ENCODE measurements at places on chromosomes 12 and 14.

DNA sequence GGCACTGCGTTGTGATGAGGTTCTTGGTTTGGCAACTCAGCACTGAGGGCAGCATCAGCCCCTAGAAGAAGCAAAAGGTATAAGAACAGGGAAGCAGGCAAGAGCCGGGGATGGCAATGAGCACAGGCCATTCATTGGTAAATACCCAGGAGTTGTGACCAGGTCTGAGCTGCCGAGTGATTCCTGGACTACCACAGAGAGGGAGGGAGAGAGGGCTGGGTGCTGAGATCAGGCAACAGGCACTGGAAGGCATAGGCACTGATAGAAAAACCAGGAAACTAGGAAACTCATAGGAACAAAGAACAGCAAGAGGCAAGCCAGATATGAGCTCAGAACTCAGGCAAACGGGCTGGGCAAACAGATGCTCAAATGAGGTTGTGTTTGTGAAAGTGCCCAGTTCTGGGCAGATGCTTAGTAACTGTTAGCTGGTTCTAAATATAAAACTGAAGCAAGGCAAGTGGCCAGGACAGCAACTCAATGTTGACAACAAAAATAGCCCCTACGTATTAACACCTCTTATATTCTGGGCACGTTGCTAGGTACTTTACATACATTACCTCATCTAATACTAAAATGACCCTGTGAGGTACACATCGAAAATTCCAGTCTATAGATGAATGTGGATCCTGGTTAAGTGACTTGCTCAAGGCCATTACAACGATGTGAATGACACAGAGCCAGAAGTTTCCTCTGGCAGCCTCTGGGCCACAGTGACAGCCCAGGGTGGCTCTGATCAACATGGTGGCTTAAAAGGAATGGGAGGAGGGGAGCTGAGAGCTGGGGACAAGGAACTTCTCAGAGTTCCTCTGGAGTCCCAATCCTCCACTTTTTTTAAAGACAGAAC lies 121.1 kb downstream of the PRMT8 start:
- no peak for DNase-seq

DNA sequence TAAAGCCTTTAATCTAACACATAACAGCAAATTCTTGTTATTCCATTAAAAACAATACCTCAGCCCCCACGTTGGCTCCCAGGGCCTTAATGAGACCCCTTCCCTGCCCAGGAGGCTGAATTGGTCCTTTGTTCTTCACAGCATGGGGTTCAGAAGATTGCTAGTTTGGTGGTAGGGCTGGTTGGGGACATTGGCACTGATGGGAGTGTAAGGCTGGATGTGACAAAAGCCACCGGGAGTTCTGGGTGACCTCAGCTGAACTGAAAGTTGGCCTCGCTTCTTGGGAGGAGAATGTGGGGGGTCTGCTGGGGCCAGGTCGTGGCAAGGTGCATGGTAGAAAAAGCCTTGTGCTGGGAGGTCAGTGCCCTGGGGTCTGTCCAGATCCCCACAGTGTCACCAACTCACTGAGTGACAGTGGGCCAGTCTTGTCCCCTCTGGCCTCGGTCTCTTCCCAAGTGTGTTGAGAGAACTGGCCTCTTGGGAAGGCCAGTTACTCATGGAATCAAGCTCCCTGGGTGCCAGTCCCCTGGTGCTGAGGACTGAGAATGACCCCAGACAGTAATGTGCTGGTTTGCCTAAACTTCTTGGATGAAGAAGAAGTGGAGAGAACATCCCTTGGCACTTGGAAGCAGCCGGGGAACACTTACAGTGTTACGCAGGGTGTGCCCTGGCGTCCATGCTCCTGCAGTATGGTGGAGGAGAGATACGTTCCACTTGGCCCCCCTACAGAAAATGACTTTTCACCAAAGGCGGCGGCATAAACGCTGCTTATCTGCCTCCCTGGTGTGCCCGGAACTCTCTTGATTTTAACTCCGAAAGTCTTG lies 283.7 kb upstream of the RTL1 start:
- no peak for DNase-seq

GRCh38 chr12:32901553-32901952 lies 5.0 kb upstream of the PKP2 start:
- no peak for DNase-seq

DNA sequence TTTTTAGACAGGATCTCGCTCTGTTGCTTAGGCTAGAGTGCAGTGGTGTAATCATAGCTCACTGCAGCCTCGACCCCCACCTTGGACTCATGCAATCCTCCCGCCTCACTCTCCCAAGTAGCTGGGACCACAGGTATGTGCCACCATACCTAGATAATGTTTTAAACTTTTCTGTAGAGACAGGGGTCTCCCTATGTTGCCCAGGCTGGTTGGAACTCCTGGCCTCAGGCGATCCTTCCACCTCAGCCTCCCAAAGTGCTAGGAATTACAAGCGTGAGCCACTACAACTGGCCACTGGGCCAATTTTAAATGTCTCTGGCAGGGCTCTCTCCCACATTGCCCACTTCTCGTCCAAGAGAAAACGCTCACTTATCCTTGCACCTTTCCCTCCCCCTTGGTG lies 66.5 kb upstream of the DACT1 start:
- peak; percentile 40 for DNase-seq

- no peak for DNase-seq
Measured at GRCh38 chr12:122062832-122063693, 15.5 kb upstream of the MLXIP start.

- DNase-seq, result no peak
Measured at GRCh38 chr14:75568791-75569190, 9.6 kb upstream of the FLVCR2 start.

DNA sequence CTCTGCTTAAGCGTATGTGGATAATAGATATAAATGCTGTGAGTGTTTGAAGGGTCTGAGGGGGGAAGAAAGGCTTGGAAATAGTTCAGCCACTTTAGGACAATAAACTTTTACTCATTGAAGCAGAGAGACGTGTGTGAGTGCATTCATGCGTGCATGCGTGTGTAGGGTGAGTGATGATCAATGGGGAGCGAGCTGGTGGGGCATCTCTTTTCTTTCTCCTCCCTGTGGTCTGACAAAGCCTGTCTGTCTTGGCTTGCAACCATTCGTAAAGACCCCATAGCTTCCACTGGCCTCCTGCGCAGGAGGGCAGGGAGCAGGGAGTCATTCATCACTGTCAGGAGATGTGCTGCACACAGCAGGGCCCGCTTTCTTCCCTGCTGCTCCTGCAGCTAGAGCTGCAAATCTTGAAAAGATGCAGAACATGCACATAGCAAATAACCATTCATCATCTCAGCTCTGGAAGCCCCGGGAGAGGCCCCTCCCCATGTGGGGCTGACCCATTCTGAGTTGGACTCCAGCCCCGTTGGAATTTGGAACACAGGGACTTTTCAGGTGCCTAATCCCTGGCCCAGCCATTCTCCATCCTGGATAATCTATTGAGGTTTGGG lies 223.2 kb downstream of the PPM1H start:
- no peak for DNase-seq

DNA sequence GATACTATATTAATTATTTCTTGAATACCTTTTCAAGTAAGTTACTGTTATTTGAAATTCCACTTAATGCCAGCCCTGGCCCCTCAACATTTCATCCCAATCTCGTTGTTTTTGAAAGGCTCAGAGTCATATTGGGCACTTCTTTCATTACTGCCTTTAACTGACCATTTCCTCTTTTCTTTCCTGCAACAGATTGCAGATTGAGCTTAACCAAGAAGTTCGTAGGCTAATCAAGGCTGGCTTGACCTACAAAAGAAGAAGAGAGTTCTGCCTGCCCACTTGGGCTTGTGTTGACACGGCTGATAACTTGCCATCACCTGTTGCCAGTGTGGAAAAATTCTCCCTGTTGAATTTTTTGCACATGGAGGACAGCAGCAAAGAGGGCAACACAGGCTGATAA lies 91.0 kb downstream of the FLRT2 start:
- no peak for DNase-seq

GRCh38 chr14:24664366-24664765 lies 30.4 kb upstream of the GZMB start:
- DNase-seq, result peak; percentile 57

GRCh38 chr12:70059373-70059772 lies 183.9 kb upstream of the CNOT2 start:
- no peak for DNase-seq

- DNase-seq, result no peak
Measured at GRCh38 chr12:92062539-92063493, 82.8 kb downstream of the BTG1 start.

DNA sequence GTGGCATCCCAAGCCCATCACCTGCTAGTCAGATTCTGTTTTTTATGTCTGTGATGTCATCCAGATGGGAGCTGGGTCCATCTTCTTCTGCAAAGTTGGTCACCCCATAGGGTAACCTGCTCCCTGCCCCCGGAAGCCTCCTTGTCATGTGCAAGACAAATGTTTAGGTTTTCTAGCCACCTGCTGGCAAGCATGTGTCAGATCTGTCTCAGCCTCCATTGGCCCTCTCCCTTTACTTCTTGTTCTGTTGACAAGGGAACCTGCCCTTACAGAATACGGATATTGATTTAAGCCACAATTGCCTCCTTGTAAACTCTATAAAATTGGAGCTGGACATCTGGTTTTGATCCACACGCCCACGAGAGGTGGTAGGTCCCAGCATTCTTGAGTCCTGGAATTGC lies 7.5 kb downstream of the NTF3 start:
- DNase-seq, result no peak

DNA sequence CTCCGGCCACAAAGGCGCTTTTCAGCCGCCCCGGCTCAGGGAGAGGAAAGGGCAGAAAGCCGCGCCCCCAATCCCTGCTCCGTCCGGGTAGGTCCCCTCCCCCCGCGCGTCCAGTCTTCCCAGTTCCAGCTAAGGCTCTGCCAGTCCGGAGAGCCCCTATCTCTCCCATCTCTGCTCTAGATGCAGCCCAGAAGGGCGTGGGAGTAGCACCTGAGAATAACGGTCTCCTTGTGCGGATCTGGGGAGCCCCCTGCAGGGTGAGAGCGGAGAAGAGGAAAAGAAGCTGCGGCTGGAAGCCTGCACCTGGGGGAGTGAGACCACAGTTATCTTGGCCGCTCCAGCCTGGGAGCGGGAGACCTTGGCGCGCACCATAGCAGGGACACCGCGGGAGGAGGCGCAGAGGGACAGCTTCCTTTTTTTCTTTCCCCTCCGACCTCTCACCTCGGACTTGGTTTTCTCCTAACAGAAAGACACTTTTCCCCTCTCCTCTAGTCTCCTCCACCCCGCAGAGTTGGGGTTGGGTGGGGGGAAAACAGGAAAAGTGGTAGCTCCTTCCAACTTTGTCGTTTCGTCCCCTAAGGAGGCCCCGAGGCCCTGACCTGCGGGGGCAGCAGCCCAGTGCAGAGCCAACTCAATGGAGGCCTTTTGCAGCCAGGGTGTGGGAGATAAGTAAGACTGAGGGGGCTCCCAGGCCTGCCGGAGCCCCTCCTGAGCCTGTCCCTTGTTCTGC lies 2.4 kb downstream of the DHH start:
- DNase-seq, result peak; percentile 87

DNA sequence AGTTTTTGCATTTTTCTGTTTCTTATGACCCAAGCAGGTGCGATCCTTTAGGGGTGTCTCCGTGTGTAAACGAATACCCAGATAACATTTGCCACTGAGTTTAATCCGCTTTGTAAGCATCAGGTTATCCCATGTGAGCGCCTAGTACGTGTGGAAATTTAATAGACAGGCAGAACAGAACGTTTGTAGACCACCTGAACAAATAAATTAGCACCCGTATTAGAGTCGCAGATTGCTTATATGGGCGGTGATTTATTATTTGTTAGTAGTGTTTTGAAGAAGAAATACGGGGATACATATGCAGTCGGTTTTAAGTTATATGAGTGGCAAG lies 325 bp downstream of the C12orf60 start:
- no peak for DNase-seq

GRCh38 chr14:24277606-24278321 lies 6.4 kb upstream of the RABGGTA start:
- no peak for DNase-seq

DNA sequence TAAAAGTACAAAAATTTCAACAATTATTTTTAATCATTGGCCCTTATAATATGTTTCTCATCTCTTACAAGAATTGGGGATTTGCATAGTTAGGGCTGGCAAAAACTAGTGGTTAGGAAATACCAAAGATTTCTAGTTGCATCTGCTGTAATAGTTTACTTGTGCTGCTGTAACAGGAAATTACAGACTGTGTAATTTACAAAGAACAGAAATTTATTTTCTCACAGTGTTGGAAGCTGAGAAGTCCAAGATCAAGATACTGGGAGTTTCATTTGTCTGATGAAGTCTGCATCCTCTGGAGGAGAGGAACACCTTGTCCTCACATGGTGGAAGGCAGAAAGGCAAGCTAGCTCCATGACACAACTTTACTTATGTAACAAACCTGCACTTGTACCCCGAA lies 157.0 kb downstream of the FLRT2 start:
- no peak for DNase-seq

- DNase-seq, result no peak
Measured at GRCh38 chr12:497501-498160, 37.9 kb downstream of the B4GALNT3 start.

DNA sequence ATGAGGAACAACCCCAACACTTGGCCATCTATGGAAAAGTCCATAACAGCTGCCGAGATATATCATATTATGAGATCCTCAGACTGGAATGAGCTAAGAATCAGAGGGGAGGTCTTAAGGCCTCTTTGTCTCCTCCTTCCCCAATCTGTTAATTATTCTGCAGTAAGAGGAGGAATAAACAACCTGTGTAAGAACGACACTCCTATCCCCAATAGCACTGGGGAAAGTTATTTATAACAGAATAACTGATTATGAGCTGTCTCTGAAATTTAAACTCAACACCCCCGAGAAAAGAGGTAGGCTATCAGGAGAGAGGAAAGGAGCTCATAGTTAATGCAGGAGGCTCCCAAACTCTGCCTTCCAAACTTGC lies 68.0 kb downstream of the NIN start:
- no peak for DNase-seq

GRCh38 chr14:39265806-39266524 lies 32.2 kb downstream of the MIA2 start:
- DNase-seq, result no peak

All from activated CD4-positive, alpha-beta T cell treated with anti-CD3 and anti-CD28 coated beads, Interleukin-2, amount 10 ng/mL, durations not matched to agents 24 days and 14 days (primary cell).